Retinal pigment epithelial cell (primary cell): ENCODE measurements at places on chromosomes 7 and 10.

DNA sequence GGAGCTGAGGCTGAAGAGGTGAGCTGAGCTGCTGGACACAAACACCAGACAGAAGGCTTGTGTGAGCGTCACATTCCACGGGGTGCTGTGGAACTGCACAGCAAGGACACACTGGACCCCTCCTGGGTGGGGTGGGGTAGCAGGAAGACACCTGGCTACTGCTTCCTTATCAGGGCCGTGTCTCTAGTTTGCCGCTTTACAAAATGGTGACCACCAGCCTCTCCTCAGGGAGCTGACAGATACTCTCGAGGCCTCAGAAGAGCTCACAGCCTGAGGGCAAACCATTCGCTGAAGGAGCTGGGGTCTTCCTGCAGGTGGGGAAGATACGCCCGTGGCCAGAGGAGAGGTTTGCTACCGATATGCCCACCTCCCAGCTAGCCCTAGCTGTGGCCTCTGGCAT, 461.9 kb downstream of the PLXNA4 start:
- DNase-seq = no peak

- DNase-seq = no peak
These were observed 141.5 kb downstream of the LRRN3 start for GRCh38 chr7:111232249-111233084.

DNA sequence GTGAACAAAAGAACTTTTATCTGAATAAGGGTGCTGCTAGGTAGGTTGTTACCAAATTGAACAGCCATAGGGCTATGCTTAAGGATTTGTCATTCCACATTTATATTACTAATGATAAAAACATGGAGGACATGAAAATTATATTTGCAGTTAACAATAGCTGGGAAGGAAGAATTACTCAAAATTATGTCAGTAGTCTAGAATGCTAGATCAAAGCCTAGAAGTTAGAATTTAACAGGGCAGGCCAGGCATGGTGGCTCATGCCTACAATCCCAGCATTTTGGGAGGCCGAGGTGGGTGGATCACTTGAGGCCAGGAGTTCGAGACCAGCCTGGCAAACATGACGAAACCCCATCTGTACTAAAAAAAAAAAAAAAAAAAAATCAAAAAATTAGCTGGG, 9.4 kb downstream of the STK17A start:
- no peak for DNase-seq

- DNase-seq = peak; percentile 13
These were observed 60.8 kb downstream of the XRCC2 start for GRCh38 chr7:152615031-152615741.

- no peak for DNase-seq
These were observed 26.8 kb upstream of the THSD7A start for GRCh38 chr7:11858622-11859302.

DNA sequence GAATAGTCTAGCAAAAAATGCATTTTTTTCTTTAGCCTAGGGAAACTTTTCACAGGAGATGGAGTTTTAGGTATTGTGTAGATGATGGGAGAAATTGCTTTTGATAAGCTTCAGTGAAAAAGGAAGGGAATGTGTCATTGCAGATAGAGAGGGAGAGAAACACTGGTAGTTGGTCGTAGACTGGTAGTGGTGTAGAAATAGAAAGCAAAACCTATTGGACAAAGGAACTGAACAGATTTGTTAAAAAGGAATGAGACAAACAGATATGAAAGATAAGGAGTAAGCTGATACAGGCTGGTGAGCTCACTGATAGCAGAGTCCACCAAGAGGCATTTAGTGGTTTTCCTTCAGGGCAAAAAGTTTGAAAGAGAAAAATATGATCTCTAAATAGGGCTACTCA, 94.3 kb downstream of the ZEB1 start:
- no peak for DNase-seq

- no peak for DNase-seq
These were observed 423 bp downstream of the LSM5 start for GRCh38 chr7:32489788-32490126.

DNA sequence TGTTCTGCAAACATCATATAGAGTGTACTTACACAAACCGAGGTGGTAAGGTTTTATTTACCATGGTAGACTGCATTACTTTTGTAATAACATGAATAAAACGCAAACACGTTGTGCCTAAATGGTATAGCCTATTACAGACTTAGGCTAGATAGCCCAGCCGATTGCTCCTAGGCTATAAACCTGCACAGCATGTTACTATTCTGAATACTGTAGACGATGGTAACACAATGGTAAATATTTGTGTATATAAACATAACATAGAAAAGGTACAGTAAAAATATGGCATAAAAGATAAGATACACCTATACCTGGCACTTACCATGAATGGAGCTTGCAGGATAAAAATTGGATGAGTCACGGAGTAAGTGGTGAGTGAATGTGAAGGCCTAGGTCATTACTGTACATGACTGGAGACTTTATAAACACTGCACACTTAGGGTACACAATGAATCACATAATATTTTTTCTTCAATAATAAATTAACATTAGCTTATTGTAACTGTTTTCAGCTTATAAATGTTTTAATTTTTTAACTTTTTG, 16.3 kb downstream of the AKR1D1 start:
- DNase-seq = no peak

DNA sequence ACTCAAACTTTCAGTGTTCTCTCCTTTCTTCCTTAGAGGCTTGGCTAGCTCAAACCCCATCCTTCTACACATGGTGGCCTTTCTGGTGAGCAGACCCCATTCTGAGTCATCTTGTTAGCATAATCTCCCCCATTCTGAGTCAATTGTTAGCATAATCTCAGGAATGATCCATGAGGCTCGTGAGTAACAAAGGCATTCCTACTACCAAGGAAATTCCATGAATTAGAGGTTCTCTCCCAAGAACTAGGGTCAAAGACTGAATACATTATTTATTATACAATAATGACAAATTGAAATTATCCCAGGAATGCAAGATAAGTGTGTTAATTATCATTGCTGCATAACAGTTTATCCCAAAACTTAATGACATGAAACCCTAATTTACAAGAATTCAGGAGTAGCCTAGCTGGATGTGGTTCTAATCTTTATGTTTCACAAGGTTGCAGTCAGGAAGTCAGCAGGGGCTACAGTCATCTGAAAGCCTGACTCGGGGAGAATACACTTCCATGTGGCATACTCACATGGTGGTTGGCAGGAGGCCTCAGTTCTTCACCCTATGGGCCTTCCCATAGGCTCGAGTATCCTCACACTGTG, 100.2 kb downstream of the MMRN2 start:
- no peak for DNase-seq
